ENCODE measurements at places on chromosomes 12 and 14.

DNA sequence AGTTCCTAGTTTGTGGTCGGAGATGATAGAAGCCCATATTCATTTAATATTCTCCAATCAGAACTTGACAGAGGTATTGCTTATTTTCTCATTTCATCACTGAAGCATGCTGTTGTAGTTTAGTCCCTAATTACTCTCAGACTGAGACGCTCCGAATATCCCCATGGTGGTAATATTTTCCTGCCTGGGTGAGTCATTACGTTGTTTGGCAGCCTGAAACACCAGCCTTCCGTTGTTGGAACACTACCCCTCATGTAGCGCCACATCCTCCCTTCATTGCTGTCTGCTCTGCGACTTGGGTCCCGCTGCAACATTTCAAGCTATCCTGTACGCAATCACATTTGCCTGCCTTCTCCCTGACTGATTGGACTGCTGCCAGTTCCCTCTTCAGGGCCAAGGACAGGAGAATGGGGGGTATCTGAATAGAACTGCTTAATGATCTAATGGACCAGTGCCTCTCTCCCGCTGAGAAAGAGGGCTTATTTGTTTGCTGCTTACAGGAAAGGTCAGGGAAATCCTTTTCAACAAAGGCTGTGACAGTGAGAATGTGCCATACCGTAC is 369.1 kb downstream of the NPAS3 start:
- DNase-seq, result no peak

DNA sequence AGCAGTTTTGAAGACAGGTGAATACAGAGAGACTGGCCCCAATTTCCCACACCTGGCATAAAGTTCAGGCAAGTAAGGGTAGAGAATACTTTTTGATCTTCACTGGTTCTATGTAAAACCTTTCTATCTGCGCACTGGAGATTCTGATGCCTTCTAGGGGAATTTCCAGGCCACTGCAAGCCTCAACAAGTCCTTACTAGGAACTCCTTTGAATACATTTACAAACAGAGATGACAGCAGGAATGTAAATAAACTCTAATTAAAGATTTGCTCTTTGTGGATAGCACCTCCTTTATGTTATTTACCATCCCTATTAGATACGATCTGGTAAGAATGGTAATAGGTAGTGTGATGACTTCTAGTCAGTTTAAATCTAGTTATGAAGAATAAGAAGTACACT is 69.2 kb downstream of the NTN4 start:
- no peak for DNase-seq

DNA sequence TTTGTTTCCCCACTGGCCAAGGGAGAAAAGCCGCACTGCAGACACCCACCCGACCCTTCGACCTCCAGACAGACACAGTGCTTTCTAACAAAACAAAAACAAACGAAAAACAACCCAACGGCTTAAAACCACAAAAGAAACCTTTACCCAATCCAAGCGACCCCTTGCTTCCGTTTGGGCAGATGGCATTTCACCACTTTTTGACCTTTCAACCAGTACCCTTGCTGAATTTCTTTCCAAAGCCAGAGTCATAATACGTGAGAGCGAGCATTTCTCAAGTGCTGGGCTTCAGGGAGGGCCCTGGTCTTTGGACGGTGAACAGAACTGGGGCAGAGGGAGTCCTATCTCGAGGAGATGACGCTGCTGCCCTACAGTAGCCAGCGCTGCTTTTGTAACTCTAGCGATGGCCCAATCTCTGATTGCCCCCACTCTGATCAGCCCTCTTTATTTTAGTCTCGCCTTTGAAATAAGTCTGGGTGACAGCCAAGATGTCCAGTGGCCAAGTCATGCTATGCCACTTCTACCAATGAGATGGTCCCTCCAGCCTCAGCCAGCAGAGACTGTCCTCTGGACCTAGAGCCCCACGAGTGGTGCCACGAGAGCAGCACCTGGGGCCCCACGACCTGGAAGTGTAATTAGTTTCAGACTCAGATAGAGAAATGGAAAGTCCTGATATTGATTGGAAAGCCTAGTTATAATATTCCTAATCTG is 21.9 kb upstream of the ADIPOR2 start:
- no peak for DNase-seq

- peak; percentile 83 for DNase-seq
Observed at GRCh38 chr12:6493497-6494257, at the start of gene NCAPD2. Gene NCAPD2 (plus strand): TSS chr12:6494102. CDS start chr12:6495099, 997 bp downstream.

- DNase-seq, result no peak
Observed at GRCh38 chr12:21774358-21775132, at the start of gene KCNJ8. Gene KCNJ8 (minus strand): TSS chr12:21774706. CDS start chr12:21773616, 1,090 bp downstream.

- no peak for DNase-seq
Observed at GRCh38 chr14:37890095-37890494, 294.7 kb downstream of the TTC6 start.

GRCh38 chr12:63921157-63921556 is 76.7 kb downstream of the SRGAP1 start:
- DNase-seq, result no peak

- DNase-seq, result no peak
Observed at GRCh38 chr14:89000007-89000942, 175.8 kb downstream of the TTC8 start.

- DNase-seq, result no peak
Observed at GRCh38 chr12:106416273-106416672, 58.7 kb downstream of the POLR3B start.

DNA sequence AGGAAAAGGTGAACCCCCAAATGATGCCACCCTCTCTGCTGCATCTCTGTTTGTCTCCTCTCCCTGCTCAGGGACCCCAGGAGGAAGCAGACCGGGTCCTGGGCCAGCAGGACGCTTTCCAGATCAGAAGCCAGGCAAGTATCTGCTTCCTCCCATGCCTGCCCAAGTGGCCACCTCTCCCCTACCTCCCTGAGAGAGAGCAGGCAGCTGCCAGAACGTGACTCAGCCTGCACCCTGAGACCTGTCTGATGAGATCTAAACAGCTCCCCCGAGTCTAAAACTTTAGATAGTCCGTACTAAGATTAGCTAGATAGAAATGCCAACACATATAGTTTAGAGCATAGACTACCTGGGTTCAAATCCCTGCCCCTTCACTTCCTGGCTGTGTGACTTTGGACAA is 31.2 kb upstream of the OAS1 start:
- no peak for DNase-seq

GRCh38 chr14:21103710-21104447 is 3.0 kb downstream of the TMEM253 start:
- peak; percentile 86 for DNase-seq

DNA sequence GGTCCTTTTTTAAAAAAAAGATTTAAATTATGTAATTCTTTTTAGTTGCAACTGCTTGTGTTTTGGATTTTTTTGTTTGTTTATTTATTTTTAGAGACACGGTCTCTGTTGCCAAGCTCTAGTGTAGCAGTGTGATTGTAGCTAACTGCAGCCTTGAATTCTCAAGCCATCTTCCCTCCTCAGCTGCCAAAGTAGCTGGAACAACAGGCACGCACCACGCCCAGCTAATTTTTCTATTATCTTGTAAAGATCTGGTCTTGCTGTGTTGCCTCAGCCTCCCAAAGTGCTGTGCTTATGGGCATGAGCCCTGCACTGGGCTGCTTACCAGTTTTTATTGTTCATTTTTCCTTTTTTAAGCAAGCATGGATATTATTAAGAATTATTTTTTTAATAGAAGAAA is 10.6 kb upstream of the ART4 start:
- DNase-seq, result no peak

DNA sequence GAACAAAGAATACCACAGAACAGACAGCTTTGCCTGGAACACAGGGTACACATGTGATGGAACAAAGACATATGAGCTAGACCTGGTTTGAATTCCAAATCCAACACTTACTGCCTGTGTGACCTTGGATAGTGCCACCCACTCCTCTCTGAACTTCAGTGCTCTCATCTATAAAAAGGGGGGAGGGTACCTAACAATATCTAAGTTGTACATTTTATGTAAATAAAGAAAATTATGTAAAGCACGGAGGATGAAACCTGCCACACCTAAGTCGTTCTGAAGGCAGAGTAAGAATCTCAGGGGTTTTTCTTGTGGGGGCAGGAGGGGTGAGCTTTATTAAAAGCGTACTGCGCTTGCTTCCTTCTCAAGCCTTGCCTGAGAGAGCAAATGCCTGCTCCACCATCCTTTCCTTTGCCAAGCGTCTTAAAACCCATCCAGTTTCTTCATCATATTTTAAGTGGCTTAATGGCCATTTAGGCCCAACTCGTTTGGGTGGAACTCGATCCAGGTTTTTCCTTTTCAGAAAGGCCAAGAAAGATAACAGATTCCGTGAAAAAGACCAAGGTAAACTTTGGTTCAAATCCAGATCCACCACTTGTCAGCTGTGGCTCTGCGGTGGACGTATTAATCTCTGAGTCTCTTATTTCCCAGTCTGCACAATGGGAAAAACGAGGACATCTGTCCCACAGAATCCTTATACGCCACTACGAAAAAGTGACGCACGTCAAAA is 946 bp downstream of the DDX24 start:
- DNase-seq, result no peak

DNA sequence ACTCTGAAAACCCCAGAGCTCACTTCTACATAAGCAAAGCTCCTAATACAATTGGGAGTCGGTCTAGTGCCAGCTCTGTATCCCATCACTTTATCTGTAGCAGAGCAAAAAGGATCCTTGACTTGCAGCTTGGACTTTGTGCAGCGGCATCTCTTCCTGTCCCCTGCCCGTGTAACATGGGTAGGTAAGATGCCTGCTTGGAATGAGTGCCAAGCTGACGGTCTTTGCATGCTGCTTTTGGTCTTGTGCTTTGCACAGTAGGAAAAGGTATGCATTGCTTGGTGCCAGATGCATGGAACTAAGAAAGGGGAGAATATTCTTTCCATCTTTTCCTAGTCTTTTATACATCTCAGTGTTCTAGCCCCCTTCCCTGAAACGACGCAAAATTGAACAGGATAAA is 6.9 kb upstream of the PLEKHH1 start:
- no peak for DNase-seq

- DNase-seq, result no peak
Observed at GRCh38 chr12:45014396-45014795, 36.5 kb downstream of the DBX2 start.

DNA sequence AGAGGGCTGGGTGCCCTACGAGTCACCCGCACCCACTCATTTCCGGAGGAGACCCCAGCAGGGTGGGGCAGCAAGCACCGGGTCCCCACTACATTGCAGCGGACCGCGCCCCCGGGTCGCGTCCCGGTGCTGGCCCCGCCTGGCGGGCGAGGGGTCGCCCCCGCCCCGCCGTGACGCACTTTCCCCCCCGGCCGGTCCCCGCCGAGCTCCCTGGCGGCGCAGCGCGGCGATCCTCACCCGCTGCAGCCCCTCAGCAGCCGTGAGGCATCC is 106.1 kb downstream of the PRICKLE1 start:
- no peak for DNase-seq

- no peak for DNase-seq
Observed at GRCh38 chr12:18261273-18261672, at the start of gene PIK3C2G. Gene PIK3C2G (plus strand): TSS chr12:18261518. CDS start chr12:18282082, 20,564 bp downstream.

GRCh38 chr14:19754172-19754571 is 10.8 kb downstream of the OR4Q3 start:
- DNase-seq, result no peak

- DNase-seq, result no peak
Observed at GRCh38 chr12:101747697-101748096, 8.4 kb upstream of the SYCP3 start.

GRCh38 chr14:31239741-31240140 is 32.1 kb upstream of the HECTD1 start:
- DNase-seq, result no peak

GRCh38 chr14:104206281-104206904 is 68.0 kb downstream of the KIF26A start:
- no peak for DNase-seq

GRCh38 chr14:53226553-53226952 is 73.4 kb upstream of the DDHD1 start:
- no peak for DNase-seq

GRCh38 chr14:80946187-80946586 is 4.6 kb upstream of the CEP128 start:
- DNase-seq, result no peak

DNA sequence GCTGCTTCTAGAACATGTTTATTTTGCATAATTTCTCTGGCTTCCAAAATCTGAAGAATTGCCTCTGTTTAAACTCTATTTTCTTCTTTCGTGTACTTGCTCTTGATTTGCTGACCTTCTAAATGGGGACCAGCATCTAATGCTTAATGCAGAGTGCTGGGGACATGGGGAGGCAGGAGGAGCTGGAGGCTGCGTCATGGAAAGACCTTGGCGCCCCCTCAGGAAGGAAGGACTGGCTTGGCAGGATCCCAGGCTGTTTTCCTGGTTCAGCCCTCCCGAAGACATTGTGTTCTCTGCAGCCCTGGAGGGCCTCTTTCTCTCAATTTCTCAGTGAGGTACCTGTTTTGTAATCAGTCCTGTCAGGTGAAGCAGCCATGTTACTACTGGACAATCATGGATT is 5.5 kb downstream of the PRKCH start:
- no peak for DNase-seq

DNA sequence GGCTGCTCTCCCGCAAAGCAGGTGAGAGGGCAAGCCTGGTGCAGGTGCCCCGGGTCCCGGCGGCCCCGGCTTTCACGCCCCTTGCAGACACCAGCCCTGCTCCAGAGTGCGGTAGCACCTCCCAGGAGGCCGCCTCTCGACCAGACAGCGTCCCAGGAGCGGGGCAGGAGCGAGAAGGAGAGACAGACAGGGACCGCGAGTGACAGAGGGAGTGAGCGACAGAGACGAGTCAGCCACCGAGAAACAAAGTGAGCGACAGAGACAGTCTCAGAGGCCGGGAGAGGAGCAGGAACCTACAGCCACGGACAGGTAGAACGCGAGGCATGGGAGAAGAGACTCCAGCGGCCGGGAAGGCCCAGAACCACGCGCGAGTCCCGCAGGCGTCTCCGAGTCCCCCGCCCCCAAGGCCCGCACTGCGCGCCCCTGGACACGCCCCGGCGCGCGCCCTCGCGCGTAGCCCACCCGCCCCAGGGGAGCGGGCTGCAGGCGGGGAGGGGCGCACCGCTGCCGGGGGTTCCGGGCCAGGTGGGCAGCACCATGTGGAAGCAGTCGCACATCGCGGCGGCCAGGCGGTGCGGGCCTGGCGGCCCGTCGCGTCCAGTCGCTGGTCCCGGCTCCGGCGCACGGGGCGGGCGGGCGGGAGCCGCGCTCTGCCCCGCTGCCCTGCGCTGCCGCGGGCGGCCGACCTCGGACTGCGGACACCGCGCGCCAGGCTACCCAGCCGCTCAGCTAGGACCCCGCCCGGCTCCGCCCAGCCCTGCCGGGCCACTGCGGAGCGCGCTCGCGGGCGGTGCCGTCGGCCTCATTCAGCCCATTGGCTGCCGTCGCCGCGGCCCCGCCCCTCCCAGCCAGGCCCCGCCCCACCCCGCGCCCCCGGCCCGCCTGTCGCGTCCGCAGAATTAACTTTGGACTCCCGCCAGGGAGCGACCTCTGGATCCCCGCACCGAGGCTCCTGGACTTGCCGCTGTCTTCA is at the start of gene AHNAK2:
Gene AHNAK2 (minus strand): TSS at position 694 of the 973 bp plus-strand sequence. CDS start 137 bp downstream, at position 557.
- DNase-seq, result no peak

- DNase-seq, result no peak
Observed at GRCh38 chr12:22971701-22972191, 346.8 kb downstream of the ETNK1 start.

DNA sequence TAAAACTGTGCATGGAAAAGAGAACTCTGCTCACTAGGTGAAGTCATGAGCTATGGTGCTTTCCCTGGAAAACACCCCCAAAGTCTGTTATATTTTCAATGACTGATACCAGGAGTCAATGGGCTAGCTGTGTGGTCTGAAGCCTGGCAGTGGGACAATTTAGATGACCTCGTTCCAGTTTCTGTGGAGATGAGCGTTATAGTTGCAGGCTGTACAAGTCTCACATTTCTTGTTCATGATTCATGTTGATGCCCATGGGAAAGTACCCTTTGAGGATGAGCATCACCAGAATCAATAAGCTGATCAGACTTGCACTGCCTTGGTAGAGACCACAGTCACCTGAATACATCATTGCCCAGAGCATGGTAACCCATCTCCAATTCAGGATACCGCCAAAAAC is 70.7 kb downstream of the NOVA1 start:
- no peak for DNase-seq

Data from stimulated activated CD8-positive, alpha-beta memory T cell treated with anti-CD3 and anti-CD28 coated beads, Interleukin-7, amount 100 ng/mL, for 1 hour (primary cell).